ENCODE measurements at places on chromosomes 12 and 14.

DNA sequence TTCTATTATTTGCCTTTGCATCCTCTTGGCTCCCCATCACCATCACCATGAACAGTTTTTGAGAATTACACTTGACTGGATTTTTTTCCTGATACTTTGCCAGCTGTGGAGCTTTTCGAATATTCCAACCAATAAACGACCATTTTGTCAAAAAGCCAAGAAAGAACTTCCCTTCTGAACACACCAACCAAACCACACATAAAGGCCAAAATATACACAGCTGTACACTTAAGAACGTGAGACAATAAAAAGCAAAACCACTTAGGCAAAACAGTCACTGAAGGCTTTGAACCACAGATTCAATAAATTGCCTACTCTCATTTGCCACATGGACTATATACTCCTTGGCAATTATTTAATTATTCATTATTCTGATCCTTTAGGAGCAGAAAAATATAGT, 1.1 kb downstream of the C14orf93 start:
- peak; percentile 16 for DNase-seq

DNA sequence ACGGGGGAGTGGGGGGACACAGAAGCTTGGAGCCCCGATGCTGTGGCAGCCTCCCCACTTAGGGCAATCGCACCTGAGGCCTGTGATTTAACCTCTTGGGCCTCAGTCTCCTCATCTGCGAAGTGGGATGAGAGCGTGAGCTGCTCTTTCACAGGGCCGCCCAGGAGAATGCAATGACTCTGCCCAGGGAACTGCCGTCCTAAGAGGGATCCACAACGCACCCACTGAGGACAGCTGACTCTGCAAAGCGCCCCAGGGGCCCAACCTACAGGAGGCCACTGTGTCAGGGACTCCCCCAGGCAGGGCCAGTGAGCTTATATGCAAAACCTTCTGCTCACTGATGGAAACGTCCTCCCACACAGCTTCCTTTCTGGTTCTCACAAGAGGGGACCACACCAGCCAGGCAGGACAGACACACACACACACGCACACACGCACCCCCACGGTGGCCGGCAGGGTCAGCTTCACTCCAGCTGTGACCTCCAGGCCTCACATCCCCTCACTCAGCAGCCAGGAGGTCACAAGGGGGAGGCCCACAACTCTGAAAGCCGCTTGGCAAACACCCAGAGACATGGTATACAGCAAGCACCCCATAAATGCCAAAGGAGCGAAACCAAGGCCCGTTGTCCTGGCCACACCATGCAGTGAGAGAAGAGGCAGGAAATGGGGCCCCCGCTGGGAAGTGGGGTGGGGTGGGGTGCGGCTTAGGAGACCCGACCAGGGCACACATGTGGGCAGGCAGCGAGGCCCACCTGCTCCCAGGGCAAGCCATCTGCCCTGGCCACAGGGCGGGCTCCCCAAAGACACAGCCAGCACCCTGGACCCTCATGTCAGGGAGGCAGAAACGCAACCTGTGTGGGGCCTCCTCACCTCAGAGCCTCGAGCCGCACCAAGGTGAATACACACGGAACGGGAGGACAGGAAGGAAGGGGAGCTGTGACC, 73.3 kb downstream of the NCOR2 start:
- no peak for DNase-seq

DNA sequence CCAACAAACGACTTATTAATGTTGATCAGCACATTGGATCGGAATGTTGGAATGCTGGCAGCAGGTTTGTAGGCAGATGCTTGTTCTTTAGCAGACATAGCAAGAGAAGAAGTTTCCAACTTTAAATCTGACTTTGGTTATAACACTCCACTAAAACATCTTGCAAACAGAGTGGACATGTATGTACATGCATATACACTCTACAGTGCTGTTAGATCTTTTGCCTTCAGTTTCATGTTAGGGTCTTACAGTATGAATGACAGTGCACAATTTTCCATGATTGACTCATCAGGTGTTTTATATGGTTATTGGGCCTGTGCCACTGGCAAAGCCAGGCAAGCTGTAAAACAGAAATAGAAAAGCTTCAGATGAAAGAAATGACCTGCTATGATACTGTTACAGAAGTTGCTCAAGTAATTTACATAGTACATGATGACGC, 14.3 kb upstream of the DHRS7 start:
- no peak for DNase-seq

DNA sequence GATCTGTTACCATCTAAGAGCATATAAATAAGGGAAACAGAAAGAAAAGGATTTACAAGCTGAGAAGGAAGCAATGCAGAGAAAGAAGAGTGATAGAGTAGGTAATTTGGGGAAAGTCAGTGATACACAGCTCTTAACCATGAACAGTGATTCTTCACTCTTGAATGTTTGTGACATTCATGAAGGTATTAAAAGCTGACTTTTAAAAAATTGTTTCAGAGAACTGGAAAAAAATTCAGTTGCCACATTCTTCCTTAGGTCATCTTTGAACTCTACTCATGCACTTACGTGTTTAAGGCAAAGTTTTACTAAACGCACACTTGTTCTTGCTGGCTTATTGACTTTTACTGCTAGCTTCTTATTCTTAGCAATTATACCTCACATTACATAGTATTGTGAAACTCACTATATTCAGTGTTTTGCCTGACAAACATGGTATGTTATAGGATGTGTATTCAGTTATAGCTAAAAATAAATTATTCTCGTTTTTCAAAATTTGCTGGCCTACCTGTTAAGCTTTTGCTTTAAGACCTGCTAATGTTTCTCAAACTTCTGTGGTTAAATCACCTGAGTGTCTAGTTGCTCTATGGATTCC, 10.9 kb downstream of the HIF1A start:
- no peak for DNase-seq

DNA sequence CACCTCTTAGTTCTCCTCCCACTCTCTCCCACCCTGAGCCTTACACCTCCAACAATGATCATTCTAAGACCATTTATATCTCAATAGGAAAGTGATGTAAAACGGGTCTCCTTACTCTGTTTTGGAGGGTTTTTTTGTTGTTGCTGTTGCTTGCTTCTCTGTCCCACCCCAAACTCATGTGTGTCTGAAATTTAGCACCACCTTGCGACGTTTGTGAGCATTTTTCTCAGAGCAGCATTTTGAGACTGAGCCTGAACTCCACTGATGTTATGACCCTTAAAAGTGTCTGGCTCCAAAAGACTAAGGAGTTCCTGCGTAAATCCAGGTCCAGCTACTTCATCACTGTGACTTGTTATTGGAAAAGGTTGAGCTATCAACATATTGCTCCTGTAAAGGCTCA, 155.0 kb downstream of the DAD1 start:
- no peak for DNase-seq

GRCh38 chr14:33764876-33765650, 185.8 kb downstream of the EGLN3 start:
- DNase-seq: no peak

- no peak for DNase-seq
Measured at GRCh38 chr14:74638966-74639365, 26.9 kb upstream of the LTBP2 start.

- no peak for DNase-seq
Measured at GRCh38 chr12:54603872-54604271, 15.4 kb upstream of the PPP1R1A start.

GRCh38 chr12:77782034-77782433, 48.7 kb upstream of the NAV3 start:
- no peak for DNase-seq

- no peak for DNase-seq
Measured at GRCh38 chr12:104825408-104825807, 132.7 kb downstream of the SLC41A2 start.

GRCh38 chr12:101527682-101528081, 52.5 kb downstream of the SPIC start:
- no peak for DNase-seq

- DNase-seq: no peak
Measured at GRCh38 chr14:96108061-96108795, 69.1 kb downstream of the C14orf132 start.

- no peak for DNase-seq
Measured at GRCh38 chr12:90299121-90299520, 590.5 kb upstream of the ATP2B1 start.

DNA sequence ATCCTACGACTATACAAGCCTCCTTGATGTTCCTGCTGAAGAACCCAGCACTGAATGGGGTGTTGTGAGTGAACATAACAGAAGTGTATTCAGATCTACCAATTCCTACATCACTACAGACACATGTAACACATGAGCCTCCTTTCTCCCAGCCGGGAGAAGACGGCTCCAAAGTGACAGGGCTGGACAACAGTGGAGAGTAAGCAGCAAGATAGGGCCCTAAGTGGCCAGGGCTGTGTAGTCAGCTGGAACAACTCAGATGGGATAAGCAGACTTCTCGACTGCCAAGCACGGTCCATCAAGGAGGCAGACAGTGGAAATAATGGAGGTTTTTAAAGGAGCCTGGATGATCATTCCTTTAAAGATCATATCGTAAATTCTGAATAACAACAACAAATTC, 73.5 kb downstream of the TTC7B start:
- no peak for DNase-seq

GRCh38 chr14:35050652-35051051, 4.6 kb downstream of the FAM177A1 start:
- no peak for DNase-seq

DNA sequence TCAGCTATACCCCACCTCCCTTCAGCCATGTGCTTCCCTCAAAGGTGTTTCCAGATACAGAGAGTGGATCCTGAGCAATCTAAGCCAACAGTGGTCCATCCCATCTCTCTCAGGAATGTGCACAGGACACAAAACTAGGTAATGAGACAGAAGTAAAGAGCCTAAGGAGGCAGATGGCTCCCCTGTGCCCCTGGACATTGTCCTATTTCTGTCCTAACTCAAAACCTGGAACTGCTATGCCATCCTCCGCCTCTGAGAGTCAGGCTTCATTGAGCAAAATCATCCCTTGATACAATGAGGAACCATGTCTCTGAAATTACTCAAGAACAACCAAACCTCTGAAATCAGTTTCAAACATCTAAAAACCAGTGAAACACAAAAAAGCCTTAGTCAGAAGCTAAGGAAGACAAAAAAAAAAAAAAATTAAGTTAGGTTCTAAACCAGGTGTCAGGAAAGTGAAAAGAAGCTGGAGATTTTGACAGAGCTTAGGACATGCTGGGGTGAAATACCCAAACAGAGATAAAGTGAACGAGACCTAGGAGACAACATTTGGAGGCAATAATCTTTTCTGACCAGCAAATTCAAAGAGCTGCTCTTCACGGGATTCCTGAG, 200.3 kb upstream of the PLEKHG7 start:
- DNase-seq: no peak

- DNase-seq: no peak
Measured at GRCh38 chr14:74018174-74018585, 908 bp downstream of the ENTPD5 start.

All from KG1 (cell line).